ENCODE measurements at places on chromosomes 2 and 18. TPM values are rescaled to one million over a fixed set of nuclear protein-coding genes. Genes with fewer than 3 reads are reported as not detected.

- DNase-seq = no peak
These were observed 74.3 kb downstream of the HRH4 start for GRCh38 chr18:24534737-24535136.

DNA sequence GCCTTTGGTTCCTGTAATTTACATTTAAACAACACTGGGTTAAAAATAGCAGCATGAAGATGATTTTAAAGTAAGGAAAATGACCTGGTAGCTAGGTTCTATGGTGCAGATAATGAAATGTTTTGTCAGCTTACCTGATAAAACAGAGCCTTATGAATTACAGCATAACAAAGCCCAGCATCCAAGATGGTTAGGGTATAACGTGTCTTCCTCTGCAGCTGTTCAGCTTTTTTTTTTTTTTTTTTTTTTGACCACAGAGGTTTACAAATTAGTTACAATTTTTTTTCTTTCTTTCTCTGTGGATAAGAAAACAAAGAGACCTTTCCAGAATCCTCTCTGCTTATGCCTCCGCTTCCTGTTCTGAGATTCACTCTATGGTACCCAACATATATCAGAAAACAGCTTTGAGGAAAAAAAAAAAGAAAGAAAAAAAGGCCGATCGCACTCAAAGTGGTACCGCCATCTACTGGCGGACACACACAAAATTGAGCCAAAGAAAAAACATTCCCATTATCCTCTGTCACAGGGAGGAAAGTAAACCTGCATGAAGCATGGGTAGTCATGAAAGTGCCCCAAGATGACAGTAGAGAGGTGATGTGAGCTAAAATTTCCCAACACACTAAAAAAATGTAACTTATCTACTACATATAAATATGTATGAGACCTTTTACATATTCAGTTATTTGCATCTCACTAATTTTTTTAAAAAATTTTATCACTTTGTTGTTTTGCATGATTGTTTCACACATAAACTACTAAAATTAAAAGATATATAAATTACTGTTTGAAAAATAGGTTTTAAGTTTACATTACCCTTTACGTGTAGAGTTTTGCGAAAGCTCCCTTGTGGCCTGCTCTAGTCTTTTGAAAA lies at the start of gene SCN3A:
Gene SCN3A, minus strand, starts transcription at position 362 of the 871 bp plus-strand sequence. CDS start 27,656 bp downstream, outside the sequence.
- peak; percentile 65 for DNase-seq

Gene FAM228A
- 0.22 TPM for polyA plus RNA-seq

- DNase-seq = no peak
These were observed 18.5 kb downstream of the COBLL1 start for GRCh38 chr2:164823126-164823525.

- DNase-seq = no peak
These were observed 47.7 kb downstream of the GLI2 start for GRCh38 chr2:120783371-120783791.

Gene LRRC30
- 4.9 TPM for polyA plus RNA-seq

DNA sequence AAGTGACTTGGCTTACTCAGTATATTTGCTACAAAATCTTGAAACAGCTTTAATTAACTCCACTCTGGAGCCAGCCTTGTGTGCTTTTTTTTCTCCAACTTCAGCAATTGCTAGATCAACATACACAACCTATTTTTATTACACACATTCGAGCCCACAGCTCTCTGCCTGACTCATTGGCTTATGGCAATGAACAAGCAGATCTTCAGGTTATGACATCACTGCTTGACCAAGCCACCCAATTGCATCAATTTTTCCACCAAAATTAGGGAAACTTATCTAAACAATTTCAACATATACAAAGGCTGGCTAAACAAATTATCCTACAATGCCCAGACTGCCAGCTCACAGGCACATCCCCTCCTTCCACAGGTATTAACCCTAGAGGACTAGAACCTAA lies 39.6 kb upstream of the PDK1 start:
- no peak for DNase-seq

DNA sequence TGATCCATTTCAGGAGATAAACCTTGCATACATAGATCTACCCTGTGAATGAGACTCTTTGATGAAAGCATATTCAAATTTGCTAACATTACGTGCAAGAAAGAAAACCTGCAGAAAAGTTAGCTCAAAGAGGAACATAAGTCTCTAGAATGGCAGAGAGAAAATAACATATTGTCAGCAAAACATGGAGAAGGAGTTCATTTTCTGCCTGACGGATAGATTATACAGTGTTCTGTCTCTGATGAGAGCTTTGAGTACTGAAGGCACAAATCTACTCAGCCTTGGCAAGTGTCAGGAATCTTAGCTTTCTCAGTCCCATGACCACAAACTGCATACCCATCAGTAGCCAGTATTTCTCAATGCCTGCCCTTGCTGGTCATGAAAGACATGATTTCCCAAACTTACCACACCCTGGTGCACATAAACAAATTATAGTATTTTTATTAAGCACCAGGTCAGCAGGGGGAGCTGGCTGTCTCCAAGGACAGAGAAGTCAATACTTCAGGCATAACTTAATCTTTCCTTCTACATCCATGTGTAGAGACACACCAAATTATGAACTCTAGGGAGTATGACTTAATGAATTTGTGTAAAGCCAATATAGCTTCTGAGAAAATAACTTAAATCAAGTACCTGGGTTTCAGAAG lies 401.2 kb upstream of the SOX11 start:
- DNase-seq = no peak

DNA sequence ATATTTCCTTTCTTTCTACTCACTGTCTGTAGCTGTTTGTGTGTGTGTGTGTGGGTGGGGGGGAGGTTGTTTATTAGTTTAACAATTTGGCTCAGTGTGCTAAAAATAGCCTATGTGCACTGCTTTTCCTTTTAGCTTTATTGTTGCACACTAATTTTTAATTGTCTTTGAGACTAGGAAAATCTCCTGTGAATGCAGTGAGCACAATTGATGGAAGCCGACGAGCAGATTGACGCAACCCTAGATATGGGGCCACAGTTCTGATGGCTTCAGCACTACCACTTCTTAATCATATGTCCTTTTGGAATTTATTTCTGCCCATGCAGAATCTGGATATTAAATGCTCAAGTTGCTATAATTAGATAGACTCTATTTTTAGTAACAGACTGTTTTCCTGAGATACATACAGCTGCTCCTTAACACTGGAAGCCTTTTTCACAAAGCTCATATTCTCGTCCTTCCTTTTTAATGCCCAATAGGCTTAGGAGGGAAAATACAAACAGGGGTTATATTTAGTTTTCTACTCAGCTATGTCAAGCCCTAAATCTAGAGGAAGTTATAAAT lies 109.1 kb downstream of the IRS1 start:
- peak; percentile 52 for DNase-seq

Gene IL36G
- polyA plus RNA-seq = not detected

DNA sequence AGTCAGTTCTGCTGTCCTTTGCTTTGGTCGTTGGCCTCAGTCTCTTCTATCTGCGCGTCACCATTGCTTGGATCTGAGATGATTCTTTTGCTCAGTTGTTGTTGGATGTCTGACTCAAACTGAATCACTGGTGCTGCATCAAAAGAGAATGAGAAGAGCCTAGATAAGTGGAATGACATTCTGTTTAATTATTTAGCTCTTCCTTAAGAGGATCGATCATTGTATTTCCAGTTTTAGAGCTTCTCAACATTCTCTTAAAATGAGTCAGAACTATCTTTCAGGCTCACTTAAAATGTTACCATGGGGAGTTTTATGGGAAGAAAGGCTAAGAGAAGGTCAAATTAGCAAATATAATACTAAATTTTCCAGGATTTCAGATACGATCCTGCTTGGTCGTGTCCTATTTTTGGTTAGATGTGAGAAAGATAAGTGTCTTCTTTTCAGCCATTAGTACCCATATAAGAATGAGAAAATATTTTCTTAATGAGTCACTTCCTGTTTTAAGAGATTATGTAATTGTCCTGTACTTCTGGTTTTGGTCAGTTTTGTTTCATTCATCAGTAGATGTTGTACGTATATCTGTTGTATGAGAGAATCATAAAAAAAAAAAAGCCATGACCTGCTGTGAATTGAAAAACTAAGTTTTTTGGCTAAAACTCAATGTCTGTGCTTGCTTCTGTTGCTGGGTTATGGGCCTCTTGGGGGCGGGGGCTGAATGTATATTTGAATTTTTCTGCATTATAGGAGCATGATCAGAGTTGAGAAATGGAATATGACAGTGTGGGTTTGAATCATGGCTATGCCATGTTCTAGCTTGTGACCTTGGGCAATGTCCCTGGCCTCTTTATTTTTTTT lies 31.6 kb upstream of the CASP10 start:
- DNase-seq = no peak

DNA sequence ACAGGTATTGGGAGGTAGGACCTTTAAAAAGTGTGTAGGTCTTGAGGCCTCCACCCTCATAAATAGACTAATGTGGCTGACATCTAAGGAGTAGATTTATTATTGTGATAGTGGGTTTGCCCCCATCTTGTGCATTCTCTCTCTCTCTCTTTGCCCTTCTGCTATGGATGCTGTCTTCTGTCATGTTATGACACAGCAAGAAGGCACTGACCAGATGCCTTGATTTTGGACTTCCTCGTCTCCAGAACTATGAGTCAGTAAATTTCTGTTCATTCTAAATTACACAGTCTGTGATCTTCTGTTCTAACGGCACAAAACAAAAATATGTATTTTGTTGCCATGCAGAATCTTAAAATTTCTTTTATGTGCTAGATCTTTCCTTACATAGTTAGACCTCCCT lies 66.9 kb downstream of the ATAD2B start:
- no peak for DNase-seq

Gene UNC80
- 2.5 TPM for polyA plus RNA-seq
